ENCODE measurements at places on chromosomes 12 and 14.

DNA sequence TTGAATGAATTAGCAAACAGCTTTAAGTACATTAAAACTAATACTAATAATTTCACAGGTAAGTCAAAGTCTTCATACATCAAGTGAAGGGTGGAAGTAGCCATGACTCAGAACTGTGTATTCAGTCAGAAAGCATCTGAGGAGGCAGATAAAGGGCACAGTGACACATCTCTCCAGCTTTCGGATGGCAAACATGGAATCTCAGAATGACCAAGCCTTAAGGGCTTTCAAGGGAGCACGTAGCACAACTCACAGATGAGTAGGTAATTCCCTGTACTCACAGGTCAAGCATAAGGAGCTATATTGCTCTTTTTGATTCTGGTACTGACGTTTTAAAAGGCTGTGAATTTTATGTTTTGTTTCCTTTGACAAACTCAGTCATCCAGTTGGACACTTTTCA lies 56.0 kb downstream of the MDGA2 start:
- peak; percentile 15 for DNase-seq

- DNase-seq: no peak
These were observed 10.6 kb downstream of the TRHDE start for GRCh38 chr12:72282721-72283120.

DNA sequence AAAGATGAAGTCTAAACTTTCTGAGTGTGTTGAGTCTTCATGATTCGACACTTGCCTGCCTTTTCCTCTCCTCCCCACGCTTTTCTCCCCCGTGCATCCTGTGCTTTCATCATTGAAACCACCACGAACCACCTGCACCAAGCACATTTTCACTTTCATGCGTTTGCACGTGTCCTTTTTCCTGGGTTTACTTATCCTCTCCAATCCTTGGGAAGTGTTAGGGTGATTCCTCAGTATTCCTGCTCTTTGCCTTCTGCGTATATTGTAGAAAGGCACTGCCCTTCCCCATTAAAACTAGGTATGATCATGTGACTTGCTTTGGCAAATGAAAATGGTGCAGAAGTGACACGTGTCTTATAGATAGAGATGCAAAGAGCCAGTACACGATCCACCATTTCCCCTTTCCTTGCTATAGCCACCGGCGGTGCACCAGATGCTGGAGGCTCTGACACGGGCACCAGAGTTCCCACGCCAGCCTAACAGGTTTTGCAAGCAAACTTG lies 106.6 kb downstream of the BRMS1L start:
- DNase-seq: no peak

GRCh38 chr14:89296281-89296745 lies 120.7 kb downstream of the FOXN3 start:
- no peak for DNase-seq

DNA sequence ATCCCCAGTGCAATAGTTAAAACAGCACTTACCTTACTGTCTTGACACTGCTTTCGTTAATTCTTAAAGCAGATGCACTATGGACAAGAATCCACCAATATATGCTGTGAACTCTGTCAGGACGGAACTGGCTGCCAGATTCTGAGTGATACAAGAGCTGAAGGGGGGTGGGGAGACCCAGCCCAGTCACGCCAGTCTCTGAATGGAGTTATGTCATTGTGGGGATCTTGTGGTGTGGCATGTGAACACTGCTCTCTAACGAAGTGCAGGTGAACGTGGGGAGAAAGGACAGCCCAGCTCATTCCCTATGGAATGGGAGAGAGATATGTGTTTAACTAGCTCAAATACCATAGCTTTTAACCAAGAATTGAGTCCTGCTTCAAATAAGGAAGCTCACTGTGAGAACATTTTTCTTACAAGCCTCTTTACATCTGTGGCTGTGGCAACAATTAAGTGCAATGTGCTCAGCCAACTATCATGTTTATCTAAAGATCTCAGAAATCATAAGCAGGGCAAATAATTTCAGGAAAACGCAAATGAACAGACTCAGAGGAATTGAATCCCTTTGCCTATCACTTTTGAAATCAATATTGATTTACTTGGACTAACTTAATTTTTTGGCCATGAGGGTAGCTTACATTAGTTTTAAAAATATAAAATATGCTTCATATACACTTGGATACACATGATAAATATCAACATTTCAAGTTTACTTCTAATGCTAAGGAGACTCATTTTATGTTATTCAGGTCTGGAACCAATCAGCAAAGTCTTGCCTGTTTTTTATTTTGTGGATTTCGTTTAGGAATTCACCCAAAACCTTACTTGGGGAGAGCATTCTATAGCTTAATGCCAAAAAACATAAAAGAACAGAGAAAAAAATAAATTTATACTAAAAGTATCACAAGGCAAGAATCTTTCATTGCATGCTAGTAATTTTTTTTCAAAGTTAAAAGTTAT lies at the start of gene LUM:
Gene LUM (minus strand): TSS at position 129 of the 960 bp plus-strand sequence. CDS start 2,515 bp downstream, outside the sequence.
- DNase-seq: no peak

GRCh38 chr12:3196488-3196887 lies 119.3 kb downstream of the TSPAN9 start:
- DNase-seq: no peak

DNA sequence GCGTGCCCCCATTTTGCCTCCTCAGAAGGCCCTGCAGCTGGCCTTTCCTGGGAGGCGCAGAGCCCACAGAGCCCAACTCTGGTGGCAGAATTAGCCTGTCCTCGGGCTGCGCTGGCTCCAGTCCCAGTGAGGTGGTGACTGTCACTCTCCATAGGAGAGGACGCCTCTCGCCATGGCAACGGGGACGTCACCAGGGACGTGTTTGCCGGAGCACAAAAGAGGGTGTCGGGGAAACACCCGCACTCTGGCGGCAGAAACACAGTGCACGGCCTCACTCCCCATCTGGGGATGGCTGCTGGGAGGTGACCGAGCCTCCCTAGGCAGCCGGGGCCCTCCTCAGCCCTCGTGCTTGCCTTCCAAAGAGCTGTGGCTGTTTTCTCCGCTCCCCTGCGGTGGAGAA lies 50.2 kb upstream of the NCOR2 start:
- no peak for DNase-seq

DNA sequence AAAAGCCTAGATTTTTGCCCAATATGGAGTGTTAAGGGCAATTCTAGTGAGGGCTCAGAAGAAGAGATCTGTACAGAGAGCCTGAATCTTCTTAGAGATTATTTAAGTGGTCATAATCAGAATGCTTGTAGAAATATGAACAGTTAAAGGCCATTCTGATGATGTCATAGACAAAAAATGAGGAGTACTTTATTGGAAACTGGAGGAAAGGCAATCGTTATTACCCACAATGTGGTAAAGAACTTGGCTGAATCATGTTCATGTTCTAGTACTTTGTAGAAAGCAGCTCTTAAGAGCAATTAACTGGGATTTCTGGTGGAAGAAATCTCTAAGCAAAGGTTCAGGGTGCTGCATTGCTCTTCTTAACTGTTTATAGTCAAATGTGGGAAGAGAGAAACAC lies 36.4 kb upstream of the SYT10 start:
- no peak for DNase-seq

- DNase-seq: peak; percentile 53
These were observed 34.6 kb downstream of the SPRING1 start for GRCh38 chr12:116703214-116703795.

DNA sequence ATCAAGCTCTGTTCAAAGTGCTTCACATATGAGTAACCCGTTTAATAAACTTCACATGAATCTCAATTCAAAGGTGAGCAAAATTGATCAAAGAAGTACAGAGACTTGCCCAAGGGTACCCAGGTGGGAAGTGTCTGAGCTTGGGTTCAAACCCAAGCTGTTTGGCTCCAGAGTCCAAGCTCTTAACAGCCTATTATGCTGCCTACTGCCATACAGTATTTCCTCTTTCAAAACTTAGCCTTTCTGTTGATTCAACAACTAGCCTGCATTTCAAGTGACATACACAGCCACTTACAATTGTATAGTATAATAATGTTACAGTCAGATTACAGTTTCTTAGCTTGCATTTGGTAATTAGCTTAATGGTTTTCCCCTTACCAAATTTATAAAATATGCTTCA lies 29.7 kb downstream of the FRMD6 start:
- no peak for DNase-seq

DNA sequence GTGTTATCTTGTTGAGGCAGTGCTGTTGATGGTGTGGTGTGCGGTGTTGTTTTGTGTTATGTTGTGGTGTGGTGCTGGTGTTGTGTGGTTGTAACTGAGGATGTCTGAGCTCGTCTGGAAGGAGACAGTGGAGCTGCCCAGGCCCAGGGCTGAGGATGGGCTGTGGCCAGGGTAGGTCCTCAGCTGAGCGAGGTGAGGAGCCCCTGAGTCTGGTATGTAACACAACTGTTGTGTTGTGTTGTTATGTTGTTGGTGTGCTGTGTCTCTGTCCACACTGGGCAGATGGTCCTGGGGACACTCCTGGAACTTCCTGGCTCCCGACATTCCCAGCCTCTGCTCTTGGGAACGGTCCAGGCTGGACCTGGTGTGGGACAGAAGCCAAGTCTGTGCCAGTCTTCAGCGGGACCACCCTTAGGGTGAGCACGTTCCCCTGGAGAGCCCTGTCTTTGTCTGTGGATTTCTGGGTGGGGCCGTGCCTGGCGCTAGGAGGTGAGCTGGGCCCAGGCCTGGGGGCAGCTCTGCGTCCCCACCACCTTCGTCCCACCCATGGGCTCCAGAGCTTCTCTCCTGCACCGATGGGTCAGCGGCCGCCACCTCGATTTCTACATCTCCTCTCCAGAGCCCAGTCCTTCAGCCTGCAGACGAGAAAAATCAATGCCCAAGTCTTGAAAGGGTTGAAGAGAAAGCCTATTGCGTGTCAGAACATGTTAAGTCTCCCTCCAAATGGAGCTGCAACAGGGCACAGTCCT lies 27.4 kb upstream of the SFSWAP start:
- no peak for DNase-seq

- no peak for DNase-seq
These were observed 18.6 kb upstream of the RERGL start for GRCh38 chr12:18108611-18109010.

DNA sequence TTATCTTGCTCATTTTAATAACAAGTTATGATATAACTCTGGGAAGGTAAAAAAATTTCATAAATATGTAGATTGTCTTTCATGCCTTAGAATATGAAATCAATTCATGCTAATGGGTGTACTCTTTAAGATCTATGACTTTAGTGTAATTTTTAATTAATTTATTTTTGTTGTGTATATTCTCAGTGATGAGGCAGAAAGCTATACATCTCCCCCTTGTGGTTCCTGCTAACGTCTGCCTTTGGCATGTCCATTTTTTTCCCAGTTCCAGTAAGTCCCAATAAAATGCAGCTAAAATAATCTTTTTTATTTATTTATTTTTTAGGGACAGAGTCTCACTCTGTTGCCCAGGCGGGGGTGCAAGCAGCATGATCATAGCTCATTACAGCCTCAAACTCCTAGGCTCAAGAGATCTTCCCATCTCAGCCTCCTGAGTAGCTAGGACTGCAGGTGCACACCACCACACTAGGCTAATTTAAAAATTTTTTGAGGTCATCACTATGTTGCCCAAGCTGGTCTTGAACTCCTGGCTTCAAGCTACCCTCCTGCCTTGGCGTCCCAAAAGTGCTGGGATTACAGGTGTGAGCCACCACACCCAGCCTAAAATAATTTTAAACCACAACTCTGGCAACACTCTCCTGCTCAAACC lies 3.3 kb upstream of the CHURC1 start:
- no peak for DNase-seq

DNA sequence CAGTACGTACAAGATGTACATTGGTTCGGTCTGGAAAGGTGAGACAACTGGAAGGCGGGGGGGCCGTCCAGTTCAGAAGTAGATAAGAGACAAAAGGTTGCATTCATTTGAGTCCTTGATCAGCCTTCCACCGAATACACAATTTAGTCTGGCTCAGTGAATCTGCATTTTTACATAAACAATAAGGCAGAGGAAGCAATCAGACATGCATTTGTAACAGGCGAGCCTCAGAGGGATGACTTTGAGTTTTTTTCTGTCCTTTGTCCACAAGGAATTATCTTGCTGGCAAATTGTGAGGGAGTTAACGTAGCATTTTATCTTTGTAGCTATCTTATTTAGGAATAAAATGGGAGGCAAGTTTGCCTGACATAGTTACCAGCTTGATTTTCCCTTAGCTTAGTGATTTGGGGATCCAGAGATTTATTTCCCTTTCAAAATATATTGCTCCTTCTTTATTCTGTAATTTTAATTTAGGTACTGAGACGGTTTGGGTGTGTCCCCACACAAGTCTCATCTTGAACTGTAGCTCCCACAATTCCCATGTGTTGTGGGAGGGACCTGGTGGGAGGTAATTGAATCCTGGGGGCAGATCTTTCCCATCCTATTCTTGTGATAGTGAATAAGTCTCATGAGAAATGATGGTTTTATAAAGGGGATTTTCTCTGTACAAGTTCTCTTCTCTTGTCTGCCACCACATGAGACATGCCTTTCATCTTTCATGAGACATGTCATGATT lies 59.4 kb downstream of the TESPA1 start:
- no peak for DNase-seq

DNA sequence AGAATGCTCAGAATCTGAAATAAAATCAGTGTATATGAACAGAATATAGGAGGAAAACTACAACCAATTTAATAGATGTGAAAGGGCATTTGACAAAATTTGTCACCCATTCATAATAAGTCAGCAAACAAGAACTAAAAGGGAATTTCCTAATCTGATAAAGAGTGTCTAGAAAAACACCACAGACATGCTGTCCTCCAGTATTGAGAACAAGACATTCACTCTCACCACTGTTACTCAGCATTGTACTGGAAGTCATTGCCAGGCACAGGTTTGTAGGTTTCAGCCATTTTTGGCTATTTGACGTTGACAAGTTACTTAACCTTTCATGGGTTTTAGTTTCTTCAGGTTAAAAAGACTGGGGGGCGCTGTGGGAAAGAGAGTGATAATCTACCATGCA lies 13.2 kb downstream of the EIF2S1 start:
- DNase-seq: no peak

DNA sequence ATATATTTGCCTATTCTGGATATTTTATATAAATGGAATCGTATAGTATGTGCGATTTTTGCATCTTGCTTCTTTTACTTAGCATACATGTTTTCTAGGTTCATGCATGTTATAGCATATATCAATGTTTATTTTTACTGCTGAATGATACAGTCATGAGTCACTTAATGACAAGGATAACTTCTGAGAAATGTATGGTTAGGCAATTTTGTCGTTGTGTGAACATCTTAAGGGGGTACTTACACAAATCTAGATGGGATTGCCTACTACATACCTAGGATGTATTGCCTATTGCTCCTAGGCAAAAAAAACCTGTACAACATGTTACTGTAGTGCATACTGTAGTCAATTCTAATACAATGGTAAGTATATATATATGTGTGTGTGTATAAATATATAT lies 8.8 kb downstream of the USP15 start:
- DNase-seq: no peak

- no peak for DNase-seq
These were observed 76.2 kb downstream of the APAF1 start for GRCh38 chr12:98721204-98721702.

All from H54 (cell line).